ENCODE measurements at places on chromosomes 5 and 9. TPM values are rescaled to one million over a fixed set of nuclear protein-coding genes. Genes with fewer than 3 reads are reported as not detected.

The GPRIN1 gene
- 23.9 TPM for total RNA-seq

The RLN1 gene
- total RNA-seq = not detected

DNA sequence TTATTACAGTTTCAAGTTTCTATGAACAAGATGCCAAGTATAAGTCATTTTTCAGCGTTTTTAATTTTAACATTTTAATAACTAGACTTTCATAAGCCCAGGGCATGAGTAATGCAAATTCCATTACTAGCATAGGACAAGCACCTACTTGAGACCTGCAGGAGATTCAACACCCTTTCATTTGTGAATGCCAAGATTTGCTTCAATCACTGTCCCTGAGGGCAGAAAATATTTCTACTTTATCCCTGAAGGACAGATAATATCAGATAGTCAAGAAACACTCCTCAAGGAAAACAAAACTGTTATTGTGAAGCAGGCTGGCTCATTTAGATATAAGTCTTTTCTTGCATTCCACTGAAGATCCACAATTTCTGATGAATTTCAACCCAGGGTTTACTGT lies 27.7 kb upstream of the ZNF622 start:
- no peak for ATAC-seq

The PARP8 gene
- 27.5 TPM for total RNA-seq

The SMIM33 gene
- 0.42 TPM for total RNA-seq

DNA sequence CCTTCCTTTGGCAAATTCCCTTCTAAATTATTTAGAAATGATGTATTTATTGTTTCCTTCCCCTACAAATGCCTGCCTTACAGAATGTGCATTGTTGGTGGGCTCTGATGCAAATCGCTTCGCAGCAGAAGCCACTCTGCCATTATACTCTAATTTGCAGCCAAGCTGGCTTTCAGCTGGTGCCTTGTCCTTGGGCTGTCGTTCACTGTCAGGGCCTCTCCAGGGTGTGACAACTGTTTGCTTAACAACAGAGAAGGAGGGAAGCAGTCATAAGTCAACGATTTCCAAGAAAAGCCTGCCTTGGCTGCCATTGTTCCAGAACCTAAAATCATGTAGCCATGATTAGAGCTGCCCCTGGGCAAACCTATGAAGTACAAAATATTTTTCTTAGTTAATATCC lies 260.1 kb upstream of the RGMB start:
- peak; percentile 75 for ATAC-seq

- ATAC-seq = peak; percentile 99
These were observed 98.7 kb downstream of the SLC24A2 start for GRCh38 chr9:19690128-19690527.

GRCh38 chr5:175567954-175568353 lies 89.6 kb downstream of the SFXN1 start:
- no peak for ATAC-seq

DNA sequence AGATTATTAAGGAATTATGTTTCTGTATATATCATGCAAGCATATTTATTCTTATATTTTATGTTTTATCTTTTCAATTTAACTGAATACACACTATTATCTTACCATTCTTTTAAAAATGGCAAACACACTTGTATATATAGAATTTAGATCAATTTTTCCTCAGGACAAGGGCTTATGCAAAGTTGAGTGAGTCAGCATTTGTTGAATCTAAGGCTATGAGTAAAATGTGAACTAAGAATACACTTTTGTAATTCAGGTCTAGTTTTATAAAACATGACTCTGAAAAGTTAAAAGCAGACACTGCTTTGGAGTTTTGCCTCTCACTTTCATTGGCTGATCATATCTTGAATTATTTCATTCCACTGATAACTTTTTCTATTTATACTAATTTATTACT lies 127.8 kb downstream of the FOCAD start:
- ATAC-seq = peak; percentile 55

GRCh38 chr9:89274838-89275237 lies 36.2 kb upstream of the CKS2 start:
- no peak for ATAC-seq

GRCh38 chr5:161271816-161272215 lies 274.7 kb downstream of the GABRB2 start:
- no peak for ATAC-seq

The FBP2 gene
- total RNA-seq = not detected

GRCh38 chr5:96180684-96181435 lies 219.2 kb upstream of the ELL2 start:
- ATAC-seq = no peak

The GPSM1 gene
- total RNA-seq = 26.5 TPM

GRCh38 chr5:168658394-168658793 lies 79.2 kb upstream of the PANK3 start:
- no peak for ATAC-seq

DNA sequence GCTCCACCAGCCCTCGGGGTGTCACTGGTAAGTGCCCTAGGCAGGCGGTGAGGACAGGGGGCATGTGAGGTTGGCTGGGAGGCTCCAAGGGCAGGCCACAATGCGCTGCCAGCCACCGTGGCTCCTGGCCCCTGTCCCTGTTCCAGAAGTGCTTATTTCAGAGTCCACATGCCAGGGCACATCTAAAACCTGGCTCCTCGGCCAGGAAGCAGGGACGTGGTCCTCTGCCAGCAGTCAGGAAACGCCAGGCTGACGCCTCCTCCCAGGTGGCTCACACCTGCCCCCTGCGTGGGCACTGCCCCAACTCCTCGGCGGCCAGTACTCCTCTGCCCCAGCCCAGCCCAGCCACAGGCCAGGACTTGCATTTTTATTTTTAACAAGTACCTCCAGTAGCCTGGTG lies 68.5 kb downstream of the SECISBP2 start:
- ATAC-seq = no peak

The CNTLN gene
- 6.3 TPM for total RNA-seq

- no peak for ATAC-seq
These were observed 296.3 kb downstream of the CWC27 start for GRCh38 chr5:65065001-65065511.

DNA sequence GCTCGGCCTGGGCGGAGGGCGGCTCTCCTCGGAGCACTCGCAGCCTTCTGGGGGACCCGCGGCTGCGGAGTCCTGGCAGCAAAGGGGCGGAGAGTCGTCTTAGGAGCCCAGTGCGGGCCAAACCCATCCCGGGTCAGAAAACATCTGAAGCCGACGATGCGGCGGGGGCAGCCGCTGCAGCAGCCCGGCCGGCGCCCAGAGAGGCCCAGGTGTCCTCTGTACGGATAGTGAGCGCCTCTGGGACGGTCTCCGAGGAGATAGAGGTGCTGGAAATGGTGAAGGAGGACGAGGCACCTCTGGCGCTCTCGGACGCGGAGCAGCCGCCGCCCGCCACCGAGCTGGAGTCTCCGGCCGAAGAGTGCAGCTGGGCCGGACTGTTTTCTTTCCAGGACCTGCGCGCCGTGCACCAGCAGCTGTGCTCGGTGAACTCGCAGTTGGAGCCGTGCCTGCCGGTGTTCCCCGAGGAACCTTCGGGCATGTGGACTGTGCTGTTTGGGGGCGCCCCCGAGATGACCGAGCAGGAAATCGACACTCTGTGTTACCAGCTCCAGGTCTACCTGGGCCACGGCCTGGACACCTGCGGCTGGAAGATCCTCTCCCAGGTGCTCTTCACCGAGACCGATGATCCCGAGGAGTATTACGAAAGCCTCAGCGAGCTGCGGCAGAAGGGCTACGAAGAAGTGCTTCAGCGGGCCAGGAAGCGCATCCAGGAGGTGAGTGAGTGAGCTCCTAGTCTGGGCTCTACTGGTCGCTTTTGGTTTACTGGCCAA lies 1.2 kb downstream of the JMY start:
- ATAC-seq = peak; percentile 0

DNA sequence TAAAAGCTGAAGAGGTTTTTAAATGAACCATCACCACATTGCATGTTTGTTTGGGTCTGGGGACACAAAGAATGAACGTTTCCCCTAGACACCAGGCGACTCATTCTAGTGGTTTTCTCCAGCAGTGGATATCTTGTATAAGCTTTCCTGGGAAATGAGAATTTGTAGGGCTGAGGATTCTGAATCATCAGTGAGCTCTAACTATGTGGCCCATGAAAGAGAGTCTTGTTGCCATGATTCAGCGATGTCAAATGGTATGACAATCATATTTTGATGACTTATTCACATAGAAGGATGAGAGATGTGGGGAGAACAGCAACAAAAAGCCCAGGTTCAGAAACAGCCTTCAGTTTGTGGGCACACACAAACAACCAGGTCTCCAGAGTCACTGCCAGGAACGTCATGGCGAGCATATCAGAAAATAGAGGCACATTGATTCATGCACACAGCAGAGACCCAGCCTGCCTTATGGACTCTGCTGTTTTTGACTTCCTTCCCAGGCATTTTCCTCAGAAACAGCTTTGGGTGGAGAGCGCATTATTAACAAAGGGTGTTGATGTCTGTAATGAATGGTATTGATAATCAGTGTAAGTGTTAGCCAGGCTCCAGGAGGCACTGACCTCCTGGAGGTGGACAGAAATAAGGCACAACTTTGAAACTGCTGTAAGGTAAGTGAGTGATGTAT lies 13.3 kb downstream of the ZNF474 start:
- ATAC-seq = no peak

GRCh38 chr5:179485845-179486575 lies 64.3 kb upstream of the RUFY1 start:
- ATAC-seq = no peak

- ATAC-seq = peak; percentile 86
These were observed 121.7 kb downstream of the FOCAD start for GRCh38 chr9:20805766-20806165.

- peak; percentile 43 for ATAC-seq
These were observed 233.6 kb upstream of the SLC24A2 start for GRCh38 chr9:20022410-20022809.

The SH3RF2 gene
- 0.85 TPM for total RNA-seq

DNA sequence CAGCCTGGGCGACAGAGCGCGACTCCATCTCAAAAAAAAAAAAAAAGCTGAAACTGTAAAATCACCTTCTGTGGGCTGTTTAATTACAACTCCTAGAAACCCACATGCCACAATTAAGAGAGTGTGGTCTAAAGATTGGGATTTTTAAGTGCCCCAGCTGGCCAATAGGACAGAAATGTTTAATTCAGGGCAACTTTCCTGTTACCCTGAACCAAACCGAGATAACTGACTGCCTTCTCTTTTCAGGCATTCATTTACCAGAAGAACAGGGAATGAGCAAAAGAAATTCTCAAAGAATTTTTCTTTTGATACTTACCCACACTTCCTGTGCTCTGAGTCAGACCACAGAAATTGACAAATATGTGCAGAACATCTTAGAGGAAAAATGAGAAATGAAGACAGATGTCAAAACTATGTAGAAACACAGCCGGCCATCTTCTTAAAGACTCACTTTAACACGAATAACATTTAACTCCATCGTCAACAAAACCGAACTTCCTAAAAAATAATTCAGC lies 221.3 kb upstream of the DAPK1 start:
- no peak for ATAC-seq

DNA sequence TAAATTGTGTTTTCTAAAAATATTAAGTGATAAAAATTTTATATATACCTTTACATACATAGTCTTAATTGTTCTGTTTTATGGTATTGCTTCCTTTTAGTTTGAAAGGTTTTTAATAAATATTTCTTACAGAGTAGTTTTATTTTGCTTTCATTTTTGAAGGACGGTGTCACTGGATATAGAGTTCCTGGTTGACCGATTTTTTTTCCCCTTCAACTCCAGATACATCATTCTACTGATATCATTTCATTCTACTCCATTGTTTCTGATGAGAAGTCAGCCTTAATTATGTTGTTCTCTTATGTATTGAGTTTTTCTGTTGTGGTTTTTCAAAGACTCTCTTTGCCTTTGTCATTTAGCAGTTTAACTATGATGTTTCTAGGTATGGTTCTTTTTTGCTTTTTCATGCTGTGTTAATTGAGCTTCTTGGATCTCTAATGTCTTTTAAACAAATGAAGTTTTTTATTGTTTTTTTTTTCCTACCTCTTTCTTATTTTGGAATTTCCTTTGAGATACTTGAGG lies 30.4 kb downstream of the MTREX start:
- ATAC-seq = no peak

DNA sequence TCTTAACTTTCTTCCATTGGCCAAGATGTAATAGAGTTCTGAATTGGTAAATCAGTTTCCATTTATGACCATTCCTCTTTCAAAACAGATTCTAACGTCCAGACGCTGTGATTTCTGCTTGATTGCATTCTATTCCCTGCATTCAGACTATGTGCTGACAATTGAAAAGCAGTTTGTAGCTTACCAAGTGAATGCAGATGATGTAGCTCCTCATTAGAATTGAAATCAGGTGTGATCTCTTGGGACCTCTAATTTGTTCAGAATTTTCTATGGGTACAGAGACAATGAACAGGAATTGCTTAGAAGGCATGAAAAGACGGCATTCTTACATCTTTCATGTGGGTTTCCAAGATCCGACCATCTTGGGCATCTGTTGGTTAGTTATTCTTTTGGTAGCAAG lies 191.9 kb downstream of the NTRK2 start:
- peak; percentile 3 for ATAC-seq

- no peak for ATAC-seq
These were observed 5.2 kb downstream of the KCNN2 start for GRCh38 chr5:114367029-114367428.

DNA sequence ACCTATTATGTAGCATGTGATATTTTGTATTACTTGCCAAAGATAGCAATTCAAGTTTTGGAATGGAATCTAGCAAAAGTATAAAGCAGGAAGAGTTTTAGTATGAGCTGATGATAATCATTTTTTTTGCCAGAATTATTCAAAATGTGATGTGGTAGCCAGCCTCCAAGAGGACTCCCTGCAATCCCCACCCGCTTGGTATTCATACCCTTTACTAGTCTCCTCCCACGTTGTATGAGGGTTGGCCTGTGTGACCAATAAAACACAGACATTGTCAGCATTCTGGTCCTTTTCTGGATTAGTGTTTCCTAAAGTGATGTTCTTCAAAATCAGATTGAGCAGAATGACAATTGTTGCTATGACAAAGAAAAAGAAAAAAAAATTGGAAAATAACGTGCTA lies 63.8 kb downstream of the TARS1 start:
- no peak for ATAC-seq

- ATAC-seq = no peak
These were observed 57.1 kb downstream of the ENTREP1 start for GRCh38 chr9:69382135-69382534.

DNA sequence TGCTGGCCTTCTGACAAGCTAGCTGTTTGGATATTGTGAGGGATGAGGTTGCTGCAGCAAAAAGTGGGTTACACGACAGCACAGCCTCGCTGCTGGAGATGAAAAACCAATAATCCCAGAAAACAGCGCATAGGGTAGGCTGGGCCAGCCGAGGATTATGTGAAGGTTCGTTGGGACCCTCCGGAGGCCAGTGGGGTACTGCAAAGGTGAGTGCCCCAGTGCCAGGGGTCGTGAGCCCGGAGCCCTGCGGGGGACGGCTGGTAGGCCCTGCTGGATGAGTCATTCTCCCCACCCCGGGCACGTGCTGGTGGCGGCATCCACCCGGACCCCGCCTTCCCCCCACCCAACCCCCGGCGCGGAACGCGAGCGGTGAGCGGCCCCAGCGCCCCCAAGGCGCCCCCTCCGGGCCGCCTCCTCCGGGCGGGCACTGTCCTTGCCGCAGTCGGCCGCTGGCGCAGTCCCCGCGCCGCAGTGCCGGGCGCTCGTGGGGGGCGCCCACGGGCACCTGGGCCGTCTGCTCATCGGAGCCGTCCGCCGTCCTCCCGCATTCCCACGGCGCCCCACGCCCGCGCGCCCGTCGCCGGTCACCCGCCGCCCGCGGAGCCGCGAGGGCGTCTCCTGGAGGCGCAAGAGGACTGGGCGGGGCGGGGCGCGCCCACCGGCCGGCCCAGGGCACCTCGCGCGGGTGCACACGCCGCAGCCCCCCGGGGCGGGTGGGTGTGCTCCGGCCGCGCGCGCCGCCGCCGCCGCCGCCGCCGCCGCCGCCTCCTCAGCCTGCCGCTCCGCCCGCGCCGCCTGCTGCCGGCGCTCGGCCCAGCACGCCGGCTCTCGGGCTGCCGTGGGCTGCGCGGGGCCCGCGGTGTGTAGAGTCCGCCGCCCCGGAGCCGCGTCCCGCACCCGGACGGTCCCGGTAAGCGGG lies at the start of gene PHF24:
Gene PHF24, plus strand, starts transcription at position 794 of the 919 bp plus-strand sequence. CDS start 13,014 bp downstream, outside the sequence.
- peak; percentile 87 for ATAC-seq
